ENCODE measurements at places on chromosomes 7 and 10. TPM values are rescaled to one million over a fixed set of nuclear protein-coding genes. Genes with fewer than 3 reads are reported as not detected.

- peaks cover 72% of the 10 kb centered on the region for H3K4me1 ChIP-seq
- DNase-seq = no peak
- no peaks in the 10 kb centered on the region for H3K27me3 ChIP-seq
- H3K27ac ChIP-seq = no peak overlapping the region
- no peak overlapping the region for H3K4me3 ChIP-seq
Observed at GRCh38 chr7:2714636-2715035, 26.6 kb downstream of the AMZ1 start.

DNA sequence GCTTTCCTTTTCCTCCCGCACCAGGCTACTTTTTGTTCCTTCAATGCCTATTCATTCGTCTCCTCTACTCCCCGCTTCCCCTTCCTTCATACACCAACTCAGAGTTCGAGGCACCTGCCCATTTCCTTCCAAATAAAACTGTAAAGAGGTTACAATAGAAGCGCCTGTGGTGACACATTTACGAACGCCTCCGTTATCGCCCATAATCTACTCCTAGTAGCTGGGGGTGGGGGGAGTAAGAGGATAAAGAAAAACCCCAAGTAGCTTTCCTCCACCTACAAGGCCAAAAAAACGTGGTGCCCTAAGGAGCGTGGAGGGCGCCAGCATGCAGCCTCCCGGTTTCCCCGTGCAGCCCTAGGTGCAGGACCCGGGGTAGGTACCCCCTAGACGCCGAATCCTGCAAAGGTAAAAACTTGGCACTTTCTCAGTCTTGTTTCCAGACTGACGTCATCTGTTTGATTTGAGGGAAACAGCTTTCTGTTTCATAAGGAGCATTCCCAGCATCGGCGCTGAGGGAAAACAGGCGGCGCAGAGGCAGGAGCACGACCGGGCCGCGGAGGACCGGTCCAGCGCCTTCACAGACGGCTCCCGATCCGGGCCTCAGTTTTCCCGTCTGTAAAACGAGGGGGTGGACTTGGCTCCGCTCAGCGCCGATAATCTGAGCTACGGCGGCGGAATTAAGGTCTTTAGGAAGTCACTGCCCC is 922 bp downstream of the PPA1 start:
- peak overlapping the region; percentile 79 for H3K27ac ChIP-seq
- peak; percentile 13 for DNase-seq
- H3K4me3 ChIP-seq = peak overlapping the region; percentile 85
- H3K36me3 ChIP-seq = peaks cover 5% of the 10 kb centered on the region
- peaks cover 23% of the 10 kb centered on the region for H3K4me1 ChIP-seq
- H3K27me3 ChIP-seq = no peaks in the 10 kb centered on the region

Gene SUGCT
- polyA plus RNA-seq = 1.8 TPM

Gene TCF7L2
- polyA plus RNA-seq = 0.38 TPM

- no peaks in the 10 kb centered on the region for H3K27me3 ChIP-seq
- no peak overlapping the region for H3K27ac ChIP-seq
- H3K36me3 ChIP-seq = no peaks in the 10 kb centered on the region
- H3K4me3 ChIP-seq = no peak overlapping the region
Observed at GRCh38 chr7:89232-90019, 102.9 kb upstream of the FAM20C start.

GRCh38 chr10:99685597-99685967 is 26.3 kb downstream of the ENTPD7 start:
- no peaks in the 10 kb centered on the region for H3K27me3 ChIP-seq
- no peak overlapping the region for H3K4me3 ChIP-seq
- no peak overlapping the region for H3K27ac ChIP-seq
- H3K4me1 ChIP-seq = peaks cover 3% of the 10 kb centered on the region
- DNase-seq = no peak

Gene GOLGA7B
- 1.3 TPM for polyA plus RNA-seq

Gene WDFY4
- polyA plus RNA-seq = 0.18 TPM

DNA sequence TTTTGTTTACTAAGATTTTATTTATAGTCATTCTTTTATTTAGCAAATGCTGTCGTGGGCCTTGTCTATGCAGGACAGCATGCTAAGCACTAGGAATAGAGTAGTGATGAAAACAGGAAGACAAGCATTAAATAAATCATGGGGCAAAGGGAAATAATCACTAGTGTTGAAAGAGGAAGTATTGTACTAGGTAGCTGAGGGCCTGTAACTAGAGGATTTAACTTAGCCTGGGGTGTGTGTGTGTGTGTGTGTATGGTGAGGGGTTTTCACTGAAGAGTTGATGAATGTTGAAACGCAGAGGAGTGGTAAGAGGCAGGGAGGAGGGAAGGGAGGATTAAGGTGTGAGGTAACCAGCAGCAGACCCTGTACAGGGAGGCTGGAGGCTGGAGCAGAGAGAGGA is 446.4 kb downstream of the SDK1 start:
- no peak overlapping the region for H3K27ac ChIP-seq
- no peak overlapping the region for H3K4me3 ChIP-seq
- no peaks in the 10 kb centered on the region for H3K4me1 ChIP-seq
- no peaks in the 10 kb centered on the region for H3K27me3 ChIP-seq
- H3K36me3 ChIP-seq = no peaks in the 10 kb centered on the region

Gene CNNM1
- not detected for polyA plus RNA-seq

Gene CNPY1
- polyA plus RNA-seq = not detected

Gene SLC13A1
- not detected for polyA plus RNA-seq

GRCh38 chr10:70255329-70256299 is 22.4 kb upstream of the PPA1 start:
- H3K36me3 ChIP-seq = no peaks in the 10 kb centered on the region

DNA sequence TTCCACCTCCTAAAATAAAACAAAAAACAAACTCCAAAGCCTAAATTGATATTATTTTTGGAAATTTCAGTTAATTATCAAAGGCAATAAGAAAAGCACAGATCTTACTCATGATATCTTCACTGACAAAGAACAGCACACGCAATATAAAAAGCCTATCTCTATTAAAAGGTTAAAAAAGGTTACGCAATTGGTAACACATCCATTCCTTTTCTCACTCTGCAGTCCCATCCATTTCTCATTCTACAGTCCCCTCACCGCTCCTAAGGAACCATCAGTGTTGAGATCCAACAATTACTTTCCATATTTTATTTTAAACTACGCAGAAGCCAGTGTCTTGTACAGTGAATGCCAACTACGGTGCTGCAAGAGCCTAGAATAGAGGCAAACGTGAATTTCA is 1.3 kb downstream of the SEC61G start:
- no peak for DNase-seq
- peaks cover 25% of the 10 kb centered on the region for H3K4me1 ChIP-seq
- peaks cover 17% of the 10 kb centered on the region for H3K36me3 ChIP-seq
- no peak overlapping the region for H3K27ac ChIP-seq

Gene HPS1
- polyA plus RNA-seq = 73.7 TPM

- no peak overlapping the region for H3K27ac ChIP-seq
- H3K4me1 ChIP-seq = no peaks in the 10 kb centered on the region
- no peak overlapping the region for H3K4me3 ChIP-seq
- DNase-seq = no peak
- peaks cover 2% of the 10 kb centered on the region for H3K27me3 ChIP-seq
Observed at GRCh38 chr10:117964536-117964935, 82.2 kb downstream of the RAB11FIP2 start.

Gene NXPH1
- not detected for polyA plus RNA-seq

Gene UCMA
- polyA plus RNA-seq = not detected

Gene SLC29A3
- polyA plus RNA-seq = 13.8 TPM

Gene TMEM236
- polyA plus RNA-seq = not detected

DNA sequence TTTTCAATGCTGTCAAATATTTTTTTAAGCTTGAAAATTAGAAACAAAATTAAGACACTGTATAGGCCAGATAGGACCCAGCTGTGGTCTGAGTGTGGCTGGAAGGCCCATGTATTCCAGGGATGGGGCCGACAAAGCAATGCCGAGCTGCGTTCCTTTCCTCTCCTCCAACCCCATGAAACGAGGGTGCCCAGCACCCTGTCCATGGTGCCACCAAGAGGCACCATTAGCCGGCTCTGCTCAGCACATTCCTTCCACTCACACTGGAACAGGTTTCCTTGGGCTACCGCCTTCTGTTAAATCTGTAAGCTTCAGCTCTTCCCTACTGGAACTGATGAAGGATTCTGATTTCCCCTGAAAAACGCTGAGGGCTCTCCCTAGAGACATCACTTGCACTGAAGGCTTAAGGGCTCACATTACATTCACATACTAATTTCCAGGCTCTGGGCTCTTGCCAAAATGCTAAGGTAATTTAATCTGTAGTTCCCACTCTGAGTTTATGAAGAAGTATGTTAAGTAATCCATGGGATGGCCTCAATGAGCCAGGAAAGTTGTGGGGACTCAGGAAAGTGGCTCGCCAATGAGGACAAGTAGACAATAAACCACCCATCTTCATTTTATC is 73.7 kb upstream of the CAMK2B start:
- H3K4me3 ChIP-seq = no peak overlapping the region
- no peak overlapping the region for H3K27ac ChIP-seq
- peaks cover 76% of the 10 kb centered on the region for H3K36me3 ChIP-seq
- no peaks in the 10 kb centered on the region for H3K27me3 ChIP-seq

GRCh38 chr7:137742051-137742450 is 104.7 kb downstream of the DGKI start:
- H3K4me3 ChIP-seq = no peak overlapping the region
- H3K36me3 ChIP-seq = no peaks in the 10 kb centered on the region
- no peaks in the 10 kb centered on the region for H3K4me1 ChIP-seq

DNA sequence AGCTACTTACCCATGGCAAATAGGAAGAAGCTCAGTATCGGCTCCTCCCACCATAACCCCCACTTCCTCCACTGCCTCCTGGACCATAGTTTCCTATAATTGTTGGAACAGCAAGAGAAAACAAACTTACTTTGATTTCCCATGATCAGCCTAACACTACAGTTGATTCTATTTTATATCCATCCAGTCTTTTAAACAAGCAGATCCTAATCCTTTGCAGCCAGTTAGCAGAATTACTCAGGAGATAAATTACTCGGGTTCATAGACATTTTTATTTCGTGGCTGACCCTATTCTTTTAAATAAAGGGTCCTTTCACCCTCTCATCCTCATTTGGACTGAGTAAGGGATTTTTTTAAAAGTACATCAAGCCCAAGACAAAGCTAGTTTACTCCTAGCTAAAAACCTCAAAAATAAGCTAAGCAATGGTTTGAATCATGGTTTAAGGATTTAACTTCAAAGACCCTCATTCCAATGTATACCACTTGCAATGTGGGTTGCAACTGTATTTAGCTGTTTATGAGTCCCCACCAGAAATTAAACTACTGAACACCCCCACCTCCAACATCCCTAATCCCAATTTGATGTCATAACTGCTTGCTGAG is 8.0 kb downstream of the HNRNPA2B1 start:
- peak overlapping the region; percentile 63 for H3K4me3 ChIP-seq
- H3K27me3 ChIP-seq = no peaks in the 10 kb centered on the region
- peaks cover 79% of the 10 kb centered on the region for H3K4me1 ChIP-seq
- H3K36me3 ChIP-seq = peaks cover 95% of the 10 kb centered on the region
- peak overlapping the region; percentile 48 for H3K27ac ChIP-seq
- no peak for DNase-seq

Gene NPFFR1
- polyA plus RNA-seq = not detected

- no peak overlapping the region for H3K4me3 ChIP-seq
- no peaks in the 10 kb centered on the region for H3K36me3 ChIP-seq
- peaks cover 32% of the 10 kb centered on the region for H3K4me1 ChIP-seq
- peaks cover 4% of the 10 kb centered on the region for H3K27me3 ChIP-seq
Observed at GRCh38 chr7:155804897-155805825, 7.1 kb downstream of the SHH start.

GRCh38 chr10:132687893-132688579 is 97.9 kb downstream of the NKX6-2 start:
- peaks cover 9% of the 10 kb centered on the region for H3K4me1 ChIP-seq
- no peak for DNase-seq
- H3K4me3 ChIP-seq = no peak overlapping the region
- peaks cover 2% of the 10 kb centered on the region for H3K36me3 ChIP-seq
- H3K27me3 ChIP-seq = no peaks in the 10 kb centered on the region
- no peak overlapping the region for H3K27ac ChIP-seq

Measured in CD4-positive, CD25-positive, alpha-beta regulatory T cell (primary cell).